ENCODE measurements at places on chromosomes 13 and 19.

GRCh38 chr19:1248786-1249297 lies 459 bp downstream of the MIDN start:
- DNase-seq, result peak; percentile 70

DNA sequence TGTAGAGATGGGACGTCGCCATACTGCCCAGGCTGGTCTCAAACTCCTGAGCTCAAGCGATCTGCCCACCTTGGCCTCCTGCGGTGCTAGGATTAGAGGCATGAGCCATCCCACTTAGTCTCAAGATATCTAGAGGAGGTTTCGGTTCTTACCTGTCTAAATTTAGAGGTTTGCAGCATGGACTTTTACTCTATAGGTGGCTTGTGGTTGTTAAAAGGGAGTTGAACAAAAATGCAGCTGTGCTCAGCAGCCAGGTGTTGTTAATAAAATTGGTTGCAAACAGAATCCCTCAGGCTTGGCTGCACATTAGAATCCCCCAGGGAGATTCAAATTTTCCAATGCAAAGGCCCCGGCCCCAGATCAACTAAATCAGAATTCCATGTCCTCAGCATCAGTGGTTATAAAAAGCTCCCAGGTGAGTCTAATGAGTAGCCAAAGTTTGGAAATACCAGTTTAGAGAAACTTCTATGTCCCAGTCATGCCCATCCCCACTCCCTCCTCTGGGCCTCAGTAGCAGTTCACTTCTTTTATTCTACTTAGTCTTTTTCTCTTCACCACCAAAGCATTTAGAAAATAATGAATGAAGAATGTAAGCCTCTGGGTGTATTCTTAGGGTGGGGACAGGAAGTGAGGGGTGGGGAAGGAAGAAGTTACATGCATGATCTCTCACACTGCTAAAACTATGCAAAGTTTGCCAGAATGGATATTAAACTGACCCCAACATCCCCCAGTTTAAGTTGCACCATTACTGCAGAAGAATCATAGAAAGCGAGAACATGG lies 471.0 kb downstream of the COG6 start:
- DNase-seq, result no peak

GRCh38 chr19:44304659-44305193 lies at the start of gene ZNF235:
ZNF235 (minus strand) TSS chr19:44305025; CDS start chr19:44303404, 1,621 bp downstream.
- peak; percentile 94 for DNase-seq

DNA sequence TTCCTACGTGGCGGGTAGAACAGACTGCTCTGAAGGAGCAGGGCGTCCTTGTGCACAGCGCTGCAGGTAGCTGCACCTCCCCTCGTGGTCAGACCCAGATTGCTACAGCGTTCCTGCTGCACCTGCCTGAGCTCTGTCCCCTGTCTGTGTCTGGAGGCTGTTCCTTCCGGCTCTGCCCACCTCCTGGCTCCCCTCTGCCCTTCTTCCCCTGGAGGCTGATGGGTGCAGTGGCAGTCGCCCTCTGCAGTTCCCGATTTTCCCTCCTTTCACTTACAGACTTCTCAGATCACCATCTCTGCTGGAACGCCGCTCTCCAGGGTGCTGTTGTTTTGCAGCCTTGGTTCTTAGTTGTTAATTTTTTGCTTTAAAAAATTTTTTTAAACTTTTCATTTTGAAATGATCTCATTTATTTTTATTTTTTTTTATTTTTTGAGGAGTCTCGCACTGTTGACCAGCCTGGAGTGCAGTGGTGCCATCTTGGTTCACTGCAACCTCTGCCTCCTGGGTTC lies 53.6 kb downstream of the SMARCA4 start:
- DNase-seq, result no peak

DNA sequence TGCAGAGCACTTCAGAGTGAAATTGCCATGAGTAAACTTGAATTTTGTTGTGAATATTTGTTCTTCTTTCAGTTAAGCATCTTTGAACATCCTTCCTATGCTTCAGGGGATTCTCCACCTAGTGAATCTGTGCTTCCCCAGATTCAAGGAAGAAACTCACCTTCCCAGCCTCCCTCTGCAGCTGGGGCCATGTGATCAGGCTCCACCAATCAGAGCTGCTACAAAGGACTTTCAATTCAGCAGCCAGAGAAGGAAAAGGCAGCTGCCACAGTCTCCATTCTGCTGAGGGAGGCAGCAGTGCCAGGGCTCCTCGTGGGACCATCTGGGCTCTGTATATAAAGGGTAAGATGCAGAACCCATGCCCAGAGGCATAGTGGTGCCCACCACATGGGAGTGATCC lies 89.7 kb upstream of the SIAH3 start:
- DNase-seq, result no peak

DNA sequence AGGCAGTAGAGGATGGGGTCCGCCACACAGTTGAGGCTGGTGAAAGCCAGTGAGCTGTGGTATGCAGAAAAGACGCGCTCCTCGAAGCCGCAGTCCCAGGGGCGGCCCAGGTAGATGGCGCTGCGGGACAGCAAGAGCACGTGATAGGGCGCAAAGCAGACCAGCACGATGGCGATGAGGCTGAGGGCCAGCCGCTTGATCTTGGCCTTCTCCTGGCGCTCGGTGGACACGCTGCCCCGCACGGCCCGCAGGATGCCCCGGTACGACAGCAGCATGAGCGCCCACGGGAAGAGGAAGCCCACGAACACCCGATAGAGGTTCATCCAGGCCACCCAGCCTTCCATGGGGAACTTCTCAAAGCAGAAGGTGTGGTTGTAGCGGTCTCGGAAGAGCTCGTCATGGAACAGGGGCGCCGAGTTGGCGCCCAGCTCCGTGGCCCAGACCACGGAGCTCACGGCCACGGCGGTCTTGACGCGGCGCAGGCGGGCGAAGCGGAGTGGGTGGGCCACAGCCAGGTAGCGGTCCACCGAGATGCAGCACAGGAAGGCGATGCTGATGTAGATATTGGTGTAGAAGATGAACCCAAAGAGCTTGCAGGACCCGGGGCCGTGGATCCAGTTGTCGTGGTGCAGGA lies 6.5 kb upstream of the OPA3 start:
- peak; percentile 40 for DNase-seq

- DNase-seq, result no peak
Observed at GRCh38 chr13:39268398-39268797, 230.1 kb downstream of the NHLRC3 start.

- DNase-seq, result no peak
Observed at GRCh38 chr19:36046443-36047050, 7.5 kb downstream of the THAP8 start.

GRCh38 chr19:397321-397720 lies 11.6 kb downstream of the C2CD4C start:
- DNase-seq, result no peak

GRCh38 chr13:23928985-23929384 lies 31.7 kb upstream of the C1QTNF9B start:
- DNase-seq, result no peak

GRCh38 chr13:102582256-102582655 lies 14.5 kb upstream of the TPP2 start:
- DNase-seq, result no peak

GRCh38 chr19:51091895-51092873 lies 9.5 kb upstream of the KLK14 start:
- no peak for DNase-seq

DNA sequence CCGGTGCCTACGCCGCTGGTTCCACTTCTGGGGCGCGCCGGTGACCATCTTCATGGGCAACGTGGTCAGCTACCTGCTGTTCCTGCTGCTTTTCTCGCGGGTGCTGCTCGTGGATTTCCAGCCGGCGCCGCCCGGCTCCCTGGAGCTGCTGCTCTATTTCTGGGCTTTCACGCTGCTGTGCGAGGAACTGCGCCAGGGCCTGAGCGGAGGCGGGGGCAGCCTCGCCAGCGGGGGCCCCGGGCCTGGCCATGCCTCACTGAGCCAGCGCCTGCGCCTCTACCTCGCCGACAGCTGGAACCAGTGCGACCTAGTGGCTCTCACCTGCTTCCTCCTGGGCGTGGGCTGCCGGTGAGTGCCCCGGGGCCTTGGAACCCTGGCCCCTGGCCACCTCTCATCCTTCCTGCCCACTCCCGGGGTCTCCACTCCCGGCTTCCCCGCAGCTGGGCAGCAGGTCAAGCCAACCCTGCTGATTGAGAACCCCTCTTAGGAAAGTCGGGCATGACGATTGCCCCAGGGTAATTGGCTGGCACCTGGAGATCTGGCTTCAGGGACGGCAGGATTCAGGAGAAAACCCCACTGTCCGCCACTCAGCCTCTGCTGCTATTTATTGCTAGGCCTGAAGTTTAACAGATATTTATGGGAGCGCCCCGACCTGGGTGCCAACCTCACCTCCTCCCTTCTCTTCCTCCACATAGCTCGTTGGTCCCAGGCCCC lies 39.1 kb downstream of the TRPM4 start:
- no peak for DNase-seq

DNA sequence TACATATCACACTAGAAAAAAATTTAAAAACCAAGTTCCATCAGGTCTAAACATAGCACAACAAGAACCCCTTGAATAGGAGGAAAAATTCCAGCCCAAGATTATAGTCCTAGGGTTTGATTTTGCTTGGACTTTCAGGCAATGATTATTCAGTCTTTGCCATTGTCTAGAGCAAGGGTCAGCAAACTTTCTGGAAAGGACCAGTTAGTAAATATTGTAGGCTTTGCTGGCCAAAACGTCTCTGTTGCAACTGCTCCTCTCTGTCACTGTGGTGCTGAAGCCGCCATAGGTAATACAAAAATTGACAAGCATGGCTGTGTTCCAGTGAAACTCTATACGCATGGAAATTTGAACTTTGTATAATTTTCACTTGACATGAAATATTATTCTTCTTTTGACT lies 95.5 kb upstream of the UBAC2 start:
- DNase-seq, result no peak

- no peak for DNase-seq
Observed at GRCh38 chr13:46339035-46339666, 47.9 kb downstream of the RUBCNL start.

Measured in NCI-H460 (cell line).